ENCODE measurements at places on chromosomes 13 and 19. TPM values are rescaled to one million over a fixed set of nuclear protein-coding genes. Genes with fewer than 3 reads are reported as not detected.

GRCh38 chr13:112205990-112206389 is 139.0 kb downstream of the SOX1 start:
- DNase-seq: no peak

DNA sequence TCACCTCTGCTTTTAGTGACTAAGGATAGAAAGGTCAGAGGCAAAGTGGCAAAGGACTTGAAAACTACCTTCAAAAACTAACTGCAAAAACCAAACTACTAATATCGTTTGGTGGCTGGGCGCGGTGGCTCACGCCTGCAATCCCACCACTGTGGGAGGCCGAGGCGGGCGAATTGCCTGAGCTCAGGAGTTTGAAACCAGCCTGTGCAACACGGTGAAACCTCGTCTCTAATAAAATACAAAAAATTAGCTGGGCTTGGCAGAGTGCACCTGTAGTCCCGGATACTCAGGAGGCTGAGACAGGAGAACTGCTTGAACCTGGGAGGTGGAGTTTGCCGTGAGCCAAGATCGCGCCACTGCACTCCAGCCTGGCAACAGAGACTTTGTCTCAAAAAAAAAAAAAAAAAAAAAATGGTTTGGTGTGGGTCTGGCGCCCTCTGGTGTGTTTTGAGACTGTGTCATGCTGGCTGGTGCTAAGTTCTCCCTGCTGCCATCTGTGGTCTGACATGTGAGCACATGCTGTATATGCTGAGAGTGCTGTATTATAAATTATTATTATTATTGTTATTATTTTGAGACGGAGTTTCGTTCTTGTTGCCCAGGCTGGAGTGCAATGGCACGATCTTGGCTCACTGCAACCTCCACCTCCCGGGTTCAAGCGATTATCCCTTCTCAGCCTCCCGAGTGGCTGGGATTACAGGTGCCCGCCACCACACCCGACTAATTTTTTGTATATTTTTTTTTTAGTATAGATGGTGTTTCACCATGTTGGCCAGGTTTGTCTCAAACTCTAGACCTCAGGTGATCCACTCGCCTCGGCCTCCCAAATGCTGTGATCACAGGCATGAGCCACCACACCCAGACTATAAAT is 36.0 kb upstream of the RNF17 start:
- peak; percentile 62 for DNase-seq

GRCh38 chr19:48784527-48784926 is 26.3 kb downstream of the BCAT2 start:
- no peak for DNase-seq

Gene DPY19L3
- 3.7 TPM for total RNA-seq

Gene ZNF813
- total RNA-seq: 1.3 TPM

Gene APLP1
- total RNA-seq: 17.5 TPM

All from right atrium auricular region (tissue), 2 donors.